ENCODE measurements at places on chromosomes 2 and 18. TPM values are rescaled to one million over a fixed set of nuclear protein-coding genes. Genes with fewer than 3 reads are reported as not detected.
A peak's percentile ranks its signal among the peaks of the same experiment; 100 is the strongest.

DNA sequence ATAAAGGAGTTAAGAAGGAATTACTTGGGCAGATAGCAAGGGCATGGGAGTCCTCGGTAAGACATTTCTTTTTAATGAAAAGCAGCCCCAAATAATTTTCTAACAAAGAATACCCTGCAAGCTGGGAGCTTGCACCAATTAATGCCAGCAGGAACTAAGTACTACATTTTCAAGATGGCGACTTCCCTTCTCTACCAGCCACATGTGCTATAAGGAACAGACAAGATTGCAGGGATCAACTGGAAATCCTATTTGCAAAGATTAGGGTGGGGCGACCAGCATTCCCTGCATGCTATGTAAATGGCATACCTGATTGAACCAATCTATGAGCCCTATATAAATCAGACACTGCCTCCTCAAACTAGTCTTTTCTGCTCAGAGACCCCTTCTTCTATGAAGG, 827.5 kb downstream of the ADCYAP1 start:
- DNase-seq: no peak

GRCh38 chr2:35447215-35447614, 908.4 kb upstream of the CRIM1 start:
- DNase-seq: no peak

DNA sequence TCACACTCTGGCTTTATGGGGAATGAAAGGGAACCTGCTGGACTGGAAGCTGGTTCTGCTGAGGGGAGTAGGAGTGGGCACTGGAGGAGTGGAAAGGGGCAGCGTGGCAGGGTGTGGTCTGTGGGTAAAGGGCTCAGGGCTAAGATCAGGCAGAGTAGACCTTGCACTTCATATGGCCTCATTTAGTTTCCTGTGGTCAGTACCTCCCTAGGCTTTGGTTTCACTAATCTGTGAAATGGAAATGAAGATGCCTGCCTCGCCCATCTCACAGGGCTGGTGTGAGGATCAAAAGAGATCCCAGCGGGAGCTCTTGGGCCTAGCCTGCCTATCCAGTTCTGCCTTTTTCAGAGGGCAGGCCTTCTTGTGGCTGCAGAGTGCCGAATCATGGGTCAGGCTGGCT, 208.7 kb downstream of the LOXHD1 start:
- DNase-seq: no peak

DNA sequence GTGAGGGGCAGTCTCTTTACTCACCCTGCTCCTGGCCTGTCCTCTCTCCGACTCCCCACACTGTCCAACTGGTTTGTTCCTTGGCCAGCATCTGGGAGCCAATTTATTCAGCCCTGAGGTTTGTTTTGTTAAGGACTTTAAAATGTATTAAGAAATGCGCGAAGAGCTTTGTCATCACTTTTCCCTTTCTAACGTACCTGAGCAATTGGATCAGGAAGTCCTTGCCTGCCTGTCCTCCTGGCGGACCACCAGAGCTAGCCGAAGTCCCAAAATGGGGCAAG, 164.7 kb upstream of the MSH6 start:
- no peak for DNase-seq

GRCh38 chr2:233189025-233189424, 62.4 kb upstream of the ATG16L1 start:
- DNase-seq: no peak

- peak; percentile 79 for DNase-seq
Observed at GRCh38 chr2:189613650-189614420, 33.2 kb upstream of the SLC40A1 start.

GRCh38 chr18:47062471-47062870, 27.1 kb upstream of the ELOA2 start:
- DNase-seq: no peak

DNA sequence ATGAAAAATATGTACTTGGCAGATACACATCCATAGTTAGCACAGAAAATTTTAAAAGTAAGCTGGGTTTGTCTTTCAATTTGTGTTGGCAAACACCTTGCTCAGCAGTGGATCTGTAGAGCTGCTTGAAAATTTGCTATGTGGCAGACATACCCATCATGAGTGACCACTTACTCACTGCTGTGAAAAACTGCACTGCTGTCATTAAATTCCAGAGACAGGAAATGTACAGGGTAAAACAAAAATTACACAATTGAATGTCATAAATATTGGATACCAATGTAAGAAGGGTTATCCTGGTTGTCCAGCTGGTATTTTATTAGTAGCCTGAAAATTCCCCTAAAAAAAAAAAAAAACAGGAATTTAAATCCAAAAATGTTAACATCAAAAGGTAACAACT, 24.5 kb downstream of the NIF3L1 start:
- no peak for DNase-seq

SF3B1 gene
- total RNA-seq: 314 TPM
